ENCODE measurements at places on chromosomes 5 and 9.

DNA sequence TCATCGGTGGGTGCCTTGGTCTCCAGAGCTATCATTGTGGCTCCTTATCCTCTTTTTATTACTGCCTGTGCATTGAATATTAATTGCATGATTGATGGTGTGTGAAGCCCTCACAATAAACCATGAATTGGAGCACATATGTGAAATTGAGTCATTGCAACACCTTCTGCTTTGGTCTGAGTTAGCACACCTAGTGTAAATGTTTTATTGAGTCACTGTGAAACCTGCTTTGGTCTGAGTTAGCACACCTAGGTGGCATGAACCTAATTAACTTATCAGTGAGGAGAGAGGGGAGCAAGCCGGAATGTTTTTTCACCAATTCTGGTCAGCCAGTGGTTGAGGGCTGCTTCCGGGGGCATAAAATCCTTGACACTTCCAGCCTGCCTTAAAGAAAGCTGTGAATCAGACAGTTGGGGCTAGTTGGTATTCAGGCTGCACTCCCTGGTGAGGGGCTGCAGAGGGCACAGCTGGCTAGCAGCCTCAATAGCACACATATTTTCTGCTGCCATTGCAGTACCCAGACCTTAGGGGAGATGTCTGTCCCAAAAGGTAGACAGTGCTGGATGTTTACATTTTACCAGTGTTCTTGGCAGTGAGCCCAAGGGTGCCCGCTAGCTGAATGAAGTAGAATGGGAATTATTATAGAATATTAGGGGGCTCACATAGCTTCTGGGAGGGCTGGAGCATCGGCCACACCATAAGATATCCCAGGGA is 76.5 kb upstream of the GOLM1 start:
- DNase-seq, result no peak

DNA sequence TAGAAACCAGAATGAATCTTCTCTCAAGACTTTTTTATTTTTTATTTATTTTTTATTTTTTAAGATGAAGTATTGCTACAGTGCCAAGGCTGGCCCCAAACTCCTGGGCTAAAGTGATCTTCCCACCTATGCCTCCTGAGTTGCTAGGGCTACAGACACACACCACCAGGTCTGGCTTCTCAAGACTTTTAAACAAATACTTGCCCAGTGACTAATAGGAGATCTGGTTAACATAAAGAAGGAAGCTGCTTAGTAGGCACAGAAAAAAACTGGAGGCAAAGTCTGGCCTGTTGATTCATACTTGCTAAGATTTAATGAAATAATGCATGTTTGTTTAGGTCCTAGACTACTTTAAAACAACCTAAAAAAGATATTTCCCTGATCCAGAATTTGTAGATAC is 43.8 kb downstream of the SLC38A9 start:
- no peak for DNase-seq

GRCh38 chr5:72749362-72749997 is 67.0 kb upstream of the TNPO1 start:
- DNase-seq, result no peak

GRCh38 chr5:103523319-103523718 is 39.3 kb downstream of the NUDT12 start:
- no peak for DNase-seq
